ENCODE measurements at places on chromosomes 11 and 22. TPM values are rescaled to one million over a fixed set of nuclear protein-coding genes. Genes with fewer than 3 reads are reported as not detected.
A peak's percentile ranks its signal among the peaks of the same experiment; 100 is the strongest.

Gene FAM111B
- 0.28 TPM for total RNA-seq

Gene APOBEC3F
- total RNA-seq: 8.7 TPM

Gene BLID
- total RNA-seq: not detected

Gene CDC45
- total RNA-seq: 0.32 TPM

Gene MRGPRX3
- total RNA-seq: not detected

Gene CTSD
- 749 TPM for total RNA-seq

Gene OVOL1
- not detected for total RNA-seq

Gene CLMP
- 11.2 TPM for total RNA-seq

Gene MUC5AC
- total RNA-seq: not detected

Gene CCDC73
- total RNA-seq: not detected

Gene SVIP
- total RNA-seq: 22.9 TPM

Gene C11orf97
- total RNA-seq: not detected

Gene FAM180B
- total RNA-seq: 0.26 TPM

Gene MFRP
- total RNA-seq: not detected

Gene OR2AT4
- not detected for total RNA-seq

Gene OR8B8
- not detected for total RNA-seq

GRCh38 chr22:43832393-43833265 is 20.5 kb upstream of the EFCAB6 start:
- no peak overlapping the region for H3K27ac ChIP-seq
- no peak overlapping the region for H3K4me3 ChIP-seq
- DNase-seq: no peak
- no peaks in the 10 kb centered on the region for H3K27me3 ChIP-seq
- peaks cover 23% of the 10 kb centered on the region for H3K4me1 ChIP-seq
- no peaks in the 10 kb centered on the region for H3K36me3 ChIP-seq

- peak; percentile 4 for DNase-seq
- no peak overlapping the region for H3K27ac ChIP-seq
- H3K27me3 ChIP-seq: peaks cover 9% of the 10 kb centered on the region
- H3K4me3 ChIP-seq: no peak overlapping the region
Observed at GRCh38 chr22:48757985-48758561, 1069.6 kb downstream of the BRD1 start.

GRCh38 chr22:22061085-22062077 is 78.8 kb upstream of the TOP3B start:
- peak; percentile 53 for DNase-seq
- H3K4me1 ChIP-seq: peaks cover 17% of the 10 kb centered on the region
- H3K4me3 ChIP-seq: no peak overlapping the region
- peak overlapping the region; percentile 51 for H3K27ac ChIP-seq
- H3K27me3 ChIP-seq: no peaks in the 10 kb centered on the region

DNA sequence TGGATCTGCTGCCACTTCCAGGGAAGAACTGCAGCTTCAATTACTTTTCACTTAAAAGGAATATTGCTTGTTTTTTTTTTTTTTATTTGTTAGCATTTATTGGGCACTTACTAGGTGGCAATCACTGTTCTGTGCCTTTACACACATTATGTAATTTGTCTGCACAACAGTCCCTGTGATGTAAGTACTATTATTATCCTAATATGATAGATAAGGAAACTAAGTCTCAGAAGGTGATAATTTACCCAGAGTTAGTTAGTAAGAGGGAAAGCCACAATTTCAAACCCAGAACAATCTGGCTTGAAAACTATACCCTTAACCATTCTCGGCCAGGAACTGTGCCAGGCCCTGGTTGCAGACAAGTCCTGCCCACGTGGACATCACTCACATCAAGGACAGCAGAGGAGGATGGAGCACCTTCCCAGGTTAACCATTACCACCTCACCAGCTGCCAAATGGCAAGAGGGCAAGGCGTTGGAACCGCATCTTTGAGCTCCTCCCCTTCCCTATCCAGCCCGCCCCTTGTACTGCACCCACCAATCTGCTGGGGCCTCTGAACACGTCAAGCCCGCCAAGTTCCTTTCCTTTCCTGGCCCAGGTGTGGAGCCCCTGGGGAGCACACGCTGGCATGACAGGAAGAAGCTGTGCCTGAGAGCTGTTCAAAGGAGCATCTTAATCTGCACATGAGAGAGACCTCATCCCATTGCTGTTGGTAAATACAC is 78.4 kb downstream of the NAV2 start:
- DNase-seq: no peak
- H3K27ac ChIP-seq: no peak overlapping the region
- H3K4me3 ChIP-seq: no peak overlapping the region
- H3K27me3 ChIP-seq: no peaks in the 10 kb centered on the region
- H3K4me1 ChIP-seq: peaks cover 7% of the 10 kb centered on the region

GRCh38 chr11:64687204-64687603 is 35.8 kb downstream of the NRXN2 start:
- DNase-seq: peak; percentile 60
- H3K27me3 ChIP-seq: no peaks in the 10 kb centered on the region
- H3K4me3 ChIP-seq: no peak overlapping the region
- H3K27ac ChIP-seq: no peak overlapping the region
- H3K4me1 ChIP-seq: peaks cover 14% of the 10 kb centered on the region

- no peak for DNase-seq
- H3K27ac ChIP-seq: no peak overlapping the region
Observed at GRCh38 chr22:32922186-32922585, 120.7 kb downstream of the TIMP3 start.

DNA sequence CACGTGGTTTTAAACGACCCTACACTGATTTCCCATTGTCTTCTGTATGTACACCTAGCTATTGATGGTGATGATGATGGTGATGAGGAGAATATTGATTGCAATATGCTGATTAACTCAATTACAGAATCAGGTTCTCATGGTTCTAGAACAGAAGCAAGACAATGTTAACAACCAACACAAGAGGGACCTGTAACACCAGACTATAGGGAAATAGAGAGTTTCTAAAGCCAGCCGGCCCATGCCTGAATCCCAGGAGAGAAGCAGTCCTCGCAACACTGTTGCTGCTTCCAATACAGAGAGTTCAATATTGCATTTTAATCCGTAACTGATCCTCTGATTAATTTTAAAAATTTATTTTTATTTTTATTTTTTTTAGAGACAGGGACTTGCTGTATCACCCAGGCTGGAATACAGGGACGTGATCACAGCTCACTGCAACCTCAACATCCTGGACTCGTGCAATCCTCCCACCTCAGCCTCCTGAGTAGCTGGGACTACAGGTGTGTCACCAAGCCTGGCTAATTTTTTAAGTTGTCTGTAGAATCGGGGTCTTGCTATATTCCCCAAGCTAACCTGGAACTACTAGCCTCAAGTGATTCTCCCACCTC is 22.2 kb upstream of the UBASH3B start:
- no peaks in the 10 kb centered on the region for H3K4me1 ChIP-seq
- DNase-seq: peak; percentile 19
- H3K27ac ChIP-seq: no peak overlapping the region

DNA sequence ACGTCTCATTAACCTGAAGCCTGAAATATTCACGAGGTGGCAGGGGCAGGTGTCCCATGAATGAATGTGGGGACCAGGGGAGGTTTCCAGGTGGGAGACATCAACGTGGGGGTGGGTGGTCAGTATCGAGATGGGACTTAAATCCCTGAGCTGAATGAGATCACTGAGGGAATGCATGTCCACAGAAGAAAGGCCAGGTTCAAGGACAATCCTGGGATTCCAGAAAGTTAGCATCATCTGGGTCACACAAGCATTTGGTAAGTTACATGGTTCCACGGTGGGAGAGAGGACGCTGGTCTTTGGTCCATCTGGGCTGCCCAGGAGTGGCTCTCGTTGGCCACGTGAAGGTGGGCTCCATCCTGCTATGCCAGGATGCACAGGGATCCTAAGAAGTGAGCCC is 22.7 kb upstream of the CCND1 start:
- H3K4me3 ChIP-seq: no peak overlapping the region
- no peaks in the 10 kb centered on the region for H3K4me1 ChIP-seq
- no peaks in the 10 kb centered on the region for H3K36me3 ChIP-seq
- no peaks in the 10 kb centered on the region for H3K27me3 ChIP-seq
- H3K27ac ChIP-seq: no peak overlapping the region
- DNase-seq: no peak

GRCh38 chr11:58639669-58640068 is 17.2 kb downstream of the CNTF start:
- no peak overlapping the region for H3K27ac ChIP-seq
- H3K36me3 ChIP-seq: no peaks in the 10 kb centered on the region
- peaks cover 13% of the 10 kb centered on the region for H3K4me1 ChIP-seq
- DNase-seq: no peak
- H3K4me3 ChIP-seq: no peak overlapping the region

DNA sequence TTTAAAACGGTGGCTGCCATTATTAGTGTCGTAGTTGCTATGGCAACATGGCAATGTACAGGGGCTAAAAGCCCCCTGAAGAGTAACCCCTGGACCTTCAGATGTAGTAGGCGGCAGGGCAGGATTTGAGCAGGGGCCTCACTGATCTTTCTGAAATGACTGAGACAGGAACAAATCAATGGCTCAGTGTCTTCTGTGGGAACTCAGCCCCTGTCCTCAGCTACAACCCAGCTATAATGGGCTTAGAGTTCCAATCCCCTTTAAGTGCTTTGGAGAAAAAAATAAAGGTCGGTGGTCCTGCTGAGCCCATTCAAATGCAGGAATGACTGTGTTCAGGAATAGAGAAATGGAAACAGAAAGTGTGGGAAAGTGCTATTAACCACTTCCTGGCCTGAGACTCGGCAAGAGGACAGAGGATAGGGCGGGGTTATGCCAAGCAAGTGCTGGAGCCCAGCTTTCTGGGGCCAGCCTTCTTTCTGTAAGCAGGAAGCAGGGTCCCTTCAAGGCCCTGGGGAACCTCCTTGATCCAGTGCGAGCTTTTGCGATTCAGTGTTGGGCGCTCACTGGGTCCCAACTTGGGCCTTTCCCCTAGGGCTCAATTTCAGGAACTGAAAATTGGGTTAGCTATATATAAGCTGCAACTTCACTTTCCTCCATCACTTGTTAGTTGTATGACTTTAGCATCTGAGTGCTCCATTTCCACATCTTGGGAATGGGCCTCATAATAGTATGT is 6.1 kb upstream of the CD82 start:
- H3K27ac ChIP-seq: no peak overlapping the region
- DNase-seq: no peak
- H3K4me3 ChIP-seq: no peak overlapping the region
- no peaks in the 10 kb centered on the region for H3K36me3 ChIP-seq
- H3K27me3 ChIP-seq: no peaks in the 10 kb centered on the region

DNA sequence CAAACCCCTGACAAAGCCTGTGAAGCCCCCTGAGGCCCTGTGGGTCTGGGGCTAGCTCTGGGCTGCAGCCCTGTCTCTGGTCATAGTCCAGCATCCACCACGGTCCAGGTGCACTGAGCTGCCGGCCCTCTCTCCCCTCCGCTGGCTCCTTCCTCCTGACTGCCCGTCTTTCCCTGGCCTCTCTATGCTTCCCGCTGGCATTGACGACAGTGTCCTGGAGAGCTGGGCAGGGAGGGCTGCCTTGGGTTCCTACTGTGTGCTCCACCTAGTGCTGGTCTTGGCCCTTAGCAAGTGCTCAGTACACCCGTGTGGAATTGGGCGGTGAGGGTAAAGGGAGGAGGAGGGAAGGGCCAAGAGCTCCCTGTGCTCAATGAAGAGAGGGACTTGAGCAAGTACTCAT is 868 bp upstream of the MYEOV start:
- no peak for DNase-seq
- no peaks in the 10 kb centered on the region for H3K36me3 ChIP-seq
- H3K27me3 ChIP-seq: no peaks in the 10 kb centered on the region
- no peak overlapping the region for H3K27ac ChIP-seq

- no peak overlapping the region for H3K27ac ChIP-seq
- no peaks in the 10 kb centered on the region for H3K36me3 ChIP-seq
- H3K27me3 ChIP-seq: no peaks in the 10 kb centered on the region
- DNase-seq: no peak
- H3K4me1 ChIP-seq: peaks cover 9% of the 10 kb centered on the region
Observed at GRCh38 chr11:33651990-33652389, 48.6 kb downstream of the C11orf91 start.

GRCh38 chr11:73184953-73185671 is 33.0 kb upstream of the P2RY2 start:
- H3K4me3 ChIP-seq: no peak overlapping the region
- peak; percentile 82 for DNase-seq
- peak overlapping the region; percentile 67 for H3K27ac ChIP-seq
- H3K27me3 ChIP-seq: no peaks in the 10 kb centered on the region
- H3K4me1 ChIP-seq: peaks cover 19% of the 10 kb centered on the region

DNA sequence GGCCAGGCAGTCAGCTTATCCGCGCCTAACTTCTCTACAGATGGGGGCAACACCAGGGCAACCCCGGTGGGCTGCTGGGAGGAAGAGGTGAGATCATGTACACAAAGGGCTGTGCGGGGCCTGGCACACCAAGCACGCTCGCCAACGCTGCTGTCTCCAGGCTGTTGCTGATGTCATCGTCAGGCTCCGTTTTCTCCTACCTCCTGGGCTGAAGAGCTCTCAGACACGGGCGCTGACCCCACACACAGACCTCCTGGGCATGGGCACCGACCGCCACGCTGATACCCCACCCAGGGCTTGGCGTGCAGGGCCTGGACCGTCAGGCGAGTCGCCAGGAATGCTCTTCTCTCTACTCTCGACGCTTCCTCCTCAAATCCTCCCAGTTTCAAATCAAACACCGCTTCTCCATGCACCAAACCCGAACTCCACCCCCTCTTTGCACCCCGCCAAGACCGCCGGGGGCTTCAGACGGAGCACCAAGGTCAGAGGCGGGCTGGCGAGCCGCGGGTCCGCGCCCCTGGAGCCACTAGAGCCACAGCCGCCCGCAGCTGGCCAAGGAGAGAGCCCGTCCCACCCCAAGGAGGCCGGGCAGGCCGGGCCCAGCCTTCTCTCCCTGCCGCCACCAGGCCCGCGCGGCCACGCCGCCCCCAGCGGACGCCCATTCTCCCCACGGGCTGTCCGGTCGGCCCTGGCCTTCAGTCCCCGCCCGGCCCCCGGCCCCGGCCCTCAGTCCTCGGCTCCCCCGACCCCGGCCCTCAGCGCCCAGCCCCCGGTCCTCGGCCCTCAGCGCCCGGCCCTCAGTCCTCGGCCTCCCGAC is 772 bp downstream of the SBF1 start:
- H3K4me1 ChIP-seq: peaks cover 31% of the 10 kb centered on the region
- DNase-seq: peak; percentile 42
- no peaks in the 10 kb centered on the region for H3K27me3 ChIP-seq
- H3K4me3 ChIP-seq: peak overlapping the region; percentile 87

GRCh38 chr22:30031764-30032455 is 48.4 kb upstream of the HORMAD2 start:
- no peak overlapping the region for H3K4me3 ChIP-seq
- no peak overlapping the region for H3K27ac ChIP-seq
- no peak for DNase-seq

DNA sequence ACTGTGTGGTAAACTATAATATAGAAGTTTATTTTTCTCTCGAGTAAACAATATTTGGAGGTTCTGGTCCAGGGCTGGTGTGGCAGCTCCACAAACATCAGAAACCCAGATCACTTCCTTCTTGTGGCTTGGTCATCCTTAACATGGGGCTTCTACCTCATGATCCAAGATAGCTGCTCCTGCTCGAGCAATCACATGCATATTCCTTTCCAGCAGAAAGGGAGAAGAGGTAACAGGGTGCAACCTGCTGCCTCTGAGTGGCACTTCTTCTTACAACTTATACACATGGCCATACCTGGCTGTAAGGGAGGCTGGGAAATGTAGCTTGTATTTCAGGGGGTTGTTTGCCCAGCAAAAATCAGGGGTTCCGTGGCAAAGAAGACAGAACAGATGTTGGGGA is 44.6 kb upstream of the SYT7 start:
- H3K27ac ChIP-seq: no peak overlapping the region
- no peak overlapping the region for H3K4me3 ChIP-seq
- no peak for DNase-seq
- H3K4me1 ChIP-seq: peaks cover 3% of the 10 kb centered on the region
- H3K27me3 ChIP-seq: no peaks in the 10 kb centered on the region

- peaks cover 55% of the 10 kb centered on the region for H3K36me3 ChIP-seq
- no peaks in the 10 kb centered on the region for H3K27me3 ChIP-seq
- no peak overlapping the region for H3K4me3 ChIP-seq
- DNase-seq: peak; percentile 55
Observed at GRCh38 chr22:25172153-25172552, 27.5 kb upstream of the CRYBB3 start.
